A673 (cell line): ENCODE measurements at places on chromosomes 13 and 19.

DNA sequence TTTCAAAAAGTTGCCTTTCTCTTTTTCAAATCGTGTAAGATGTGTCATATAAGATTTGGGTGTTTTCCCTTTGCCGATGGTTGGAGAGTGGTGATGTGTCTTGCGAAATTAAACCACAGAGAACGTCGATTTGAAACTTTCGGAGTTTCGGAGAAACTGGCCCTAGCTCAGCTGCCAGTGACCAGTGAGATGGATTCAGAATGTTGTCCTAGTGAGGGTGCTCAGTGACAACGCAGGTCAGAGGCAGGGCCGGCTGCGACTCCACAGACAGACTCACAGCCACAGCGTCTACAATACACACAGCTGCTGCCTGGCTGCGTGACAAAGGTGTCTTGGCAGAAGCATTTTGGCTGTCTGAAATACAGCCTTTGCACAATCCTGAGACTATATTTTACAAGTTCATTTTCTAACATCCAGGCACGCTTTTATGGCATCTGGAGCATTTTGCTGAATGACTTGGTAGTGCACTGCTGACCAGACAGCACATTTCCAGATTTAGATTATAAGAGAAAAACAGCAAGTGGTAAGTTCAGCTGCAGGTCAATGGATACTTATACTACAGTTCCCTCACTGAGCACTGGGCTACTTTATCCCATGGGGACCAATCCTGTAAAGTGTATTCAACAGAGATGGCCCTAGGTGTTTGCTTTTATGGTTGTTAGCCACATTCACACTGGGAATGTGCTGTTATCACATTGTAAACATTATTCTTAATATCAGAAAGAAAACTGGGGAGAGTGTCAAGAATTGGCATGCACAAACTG lies 207.5 kb downstream of the KCNRG start:
- DNase-seq: no peak

DNA sequence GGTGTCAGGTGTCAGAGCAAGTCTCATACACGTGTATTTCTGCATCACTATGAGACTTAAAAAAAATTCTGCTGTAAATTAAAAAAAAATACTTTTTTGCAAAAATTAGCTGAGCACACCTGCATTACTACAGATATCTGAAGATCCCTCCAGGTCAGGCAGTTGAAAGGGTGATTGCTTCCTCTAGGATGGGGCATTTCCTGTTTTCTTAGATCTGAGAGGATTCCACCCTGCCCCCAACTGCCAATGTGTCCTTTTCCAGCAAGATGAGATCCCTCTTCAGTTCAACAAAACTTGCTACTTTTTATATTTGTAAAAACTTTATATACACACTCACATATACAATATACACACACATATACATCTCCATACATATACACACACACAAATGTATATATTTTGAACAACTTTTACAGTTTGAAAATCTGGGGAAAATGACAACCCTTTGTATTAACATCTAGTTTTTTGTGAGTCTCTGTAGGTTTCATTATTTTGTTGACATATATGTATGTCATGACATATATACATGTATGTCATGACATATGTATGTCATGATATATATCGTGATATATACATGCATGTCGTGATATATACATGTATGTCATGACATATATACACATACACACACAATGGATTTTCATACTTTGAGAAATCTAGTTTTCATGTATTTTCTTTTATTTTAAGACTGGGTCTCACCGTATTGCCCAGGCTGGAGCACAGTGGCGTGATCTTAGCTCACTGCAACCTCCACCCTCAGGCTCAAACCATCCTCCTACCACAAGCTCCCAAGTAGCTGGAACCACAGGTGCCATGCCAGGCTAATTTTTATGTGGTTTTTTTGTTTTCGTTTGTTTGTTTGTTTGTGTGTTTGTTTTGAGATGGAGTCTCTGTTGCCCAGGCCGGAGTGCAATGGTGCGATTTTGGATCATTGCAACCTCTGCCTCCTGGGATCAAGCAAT lies 17.8 kb downstream of the ZNF813 start:
- DNase-seq: no peak

DNA sequence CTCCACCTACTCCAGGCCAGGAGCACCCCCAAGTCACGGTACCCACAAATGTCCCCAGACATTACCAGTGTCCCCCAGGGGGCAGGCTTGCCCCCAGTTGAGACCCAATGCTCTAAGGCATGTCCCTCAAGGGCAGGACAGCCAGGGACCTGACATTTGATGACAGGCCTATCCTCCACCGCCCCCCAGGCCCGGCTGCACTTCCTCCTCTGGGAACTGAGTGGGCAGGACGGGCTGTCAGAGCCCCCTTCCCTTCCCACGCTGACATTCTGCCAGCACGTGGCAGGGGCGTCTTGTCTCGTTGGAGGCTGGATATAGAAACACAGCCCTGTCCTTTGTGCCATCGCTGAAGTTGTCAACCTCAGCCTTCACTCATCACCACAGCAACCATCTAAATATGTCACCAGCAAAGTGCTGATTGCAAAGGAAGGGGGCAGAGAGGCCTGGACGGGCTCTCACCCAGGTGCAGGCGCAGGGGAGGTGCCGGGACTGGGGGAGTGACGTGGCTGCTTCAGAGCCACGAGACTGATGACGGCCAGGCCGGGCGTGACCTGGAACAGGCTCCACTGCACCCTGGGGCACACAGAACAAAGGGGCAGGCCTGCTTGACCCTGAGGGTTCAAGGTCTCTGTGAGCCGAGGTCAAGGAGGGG lies 38.4 kb downstream of the GNG7 start:
- no peak for DNase-seq

DNA sequence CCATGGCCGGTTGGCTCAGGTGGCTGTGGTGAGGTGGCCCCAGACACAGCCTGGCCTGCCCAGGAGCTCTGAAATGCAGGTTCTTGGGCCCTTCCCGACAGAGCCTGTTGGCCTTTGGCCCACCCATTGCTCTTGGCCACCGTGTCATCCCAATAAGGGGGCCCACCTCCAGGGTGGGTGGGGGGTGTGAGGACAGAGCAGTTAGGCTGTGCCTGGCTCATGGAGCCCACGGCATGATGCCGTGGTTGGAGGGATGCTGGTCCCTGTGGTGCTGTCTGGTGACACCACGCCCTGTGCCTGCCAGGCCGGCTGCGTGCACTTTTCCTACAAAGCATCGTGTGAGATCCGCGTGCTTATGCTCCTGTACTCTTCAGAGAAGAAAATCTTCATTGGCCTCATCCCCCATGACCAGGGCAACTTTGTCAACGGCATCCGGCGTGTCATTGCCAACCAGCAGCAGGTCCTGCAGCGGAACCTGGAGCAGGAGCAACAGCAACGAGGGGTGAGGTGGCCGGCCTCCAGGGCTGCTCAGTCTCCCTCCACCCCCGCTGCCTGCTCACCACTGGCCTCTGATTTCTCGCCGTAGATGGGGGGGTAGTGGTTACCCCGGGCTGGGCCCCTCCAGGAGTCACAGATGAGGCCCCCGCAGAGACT lies 7.6 kb downstream of the PNKP start:
- no peak for DNase-seq

GRCh38 chr13:44876782-44877324 lies 112.4 kb downstream of the NUFIP1 start:
- DNase-seq: no peak

GRCh38 chr13:101013245-101013644 lies 338.6 kb upstream of the TMTC4 start:
- no peak for DNase-seq

- no peak for DNase-seq
Measured at GRCh38 chr13:96379967-96380366, 290.1 kb downstream of the HS6ST3 start.

DNA sequence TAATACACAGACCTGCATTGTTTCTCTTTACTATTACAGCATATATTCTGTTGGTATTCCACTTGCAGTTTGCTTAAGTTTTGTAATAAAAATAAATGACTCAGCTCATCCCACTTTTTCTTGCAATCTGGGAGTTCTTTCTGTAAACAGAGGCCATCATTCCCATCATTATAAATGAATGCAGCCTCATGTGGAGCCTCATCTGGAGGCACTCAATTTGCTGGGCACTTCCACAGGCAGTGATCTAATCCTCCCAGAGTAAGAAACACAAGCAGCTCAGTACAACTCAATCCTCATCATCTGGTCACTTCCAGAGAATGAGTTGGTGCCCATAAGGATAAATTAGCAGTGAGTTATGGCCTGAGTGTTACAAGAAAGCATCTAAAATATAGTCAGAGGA lies 2801.9 kb downstream of the PCDH9 start:
- DNase-seq: no peak

DNA sequence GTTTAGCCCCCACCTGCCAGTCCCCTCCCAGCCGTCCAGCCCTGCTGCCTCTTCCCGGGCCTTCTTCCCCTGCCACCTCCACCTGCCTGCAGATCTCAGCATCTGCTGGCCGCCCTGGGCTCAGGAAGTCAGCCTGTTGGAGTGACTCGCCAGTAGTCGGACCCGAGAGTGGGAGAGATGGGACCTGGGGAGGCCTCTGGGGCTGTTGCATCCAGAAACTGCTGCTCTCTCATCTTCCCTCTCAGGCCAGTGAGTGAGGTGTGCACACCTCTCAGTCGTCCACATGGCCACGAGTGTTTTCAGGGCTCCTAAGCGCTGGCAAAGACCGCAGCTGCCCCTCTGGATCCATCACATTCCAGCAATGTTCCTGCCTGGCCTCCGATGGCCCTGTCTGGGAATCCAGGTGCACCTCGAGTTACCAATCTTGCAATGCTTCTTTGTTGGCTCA lies 151.8 kb upstream of the SOX1 start:
- no peak for DNase-seq

GRCh38 chr13:50731400-50731799 lies 112.1 kb downstream of the DLEU7 start:
- no peak for DNase-seq

GRCh38 chr13:101343128-101343787 lies 73.0 kb downstream of the NALCN start:
- peak; percentile 86 for DNase-seq

DNA sequence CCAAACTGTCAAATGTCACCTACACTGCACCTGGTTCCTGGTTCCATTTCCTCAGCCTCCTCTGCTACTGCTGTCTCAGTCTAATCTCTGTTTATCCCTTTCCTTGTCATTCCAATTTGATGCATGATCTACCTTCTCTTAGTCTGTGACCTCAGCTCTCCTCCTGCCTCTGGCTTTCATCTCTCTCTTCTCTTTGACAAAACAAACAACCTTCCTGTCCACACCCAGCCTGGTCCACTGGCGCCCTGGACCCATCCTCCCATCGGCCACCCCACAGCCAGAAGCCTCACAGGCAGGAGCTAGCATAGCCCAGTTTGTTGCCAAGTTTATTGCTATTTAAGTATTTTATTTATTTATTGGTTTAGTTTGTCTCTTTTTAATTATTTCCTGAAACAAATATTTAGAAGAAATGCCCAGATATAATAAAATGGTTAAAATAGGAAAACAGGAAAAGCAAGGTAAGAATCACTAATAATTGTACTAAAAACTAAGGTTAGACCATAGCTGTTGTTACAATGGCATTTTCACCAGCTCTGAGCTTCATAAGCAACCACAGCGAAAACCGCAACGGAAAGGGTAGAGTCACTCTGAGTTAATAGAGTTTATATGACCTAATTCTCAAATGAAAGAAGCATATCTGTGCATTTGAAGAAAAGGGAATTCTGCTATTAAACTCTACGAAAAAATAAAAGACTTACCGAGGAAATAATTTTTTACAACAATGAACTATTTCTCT lies 68.6 kb downstream of the EFNB2 start:
- DNase-seq: no peak

DNA sequence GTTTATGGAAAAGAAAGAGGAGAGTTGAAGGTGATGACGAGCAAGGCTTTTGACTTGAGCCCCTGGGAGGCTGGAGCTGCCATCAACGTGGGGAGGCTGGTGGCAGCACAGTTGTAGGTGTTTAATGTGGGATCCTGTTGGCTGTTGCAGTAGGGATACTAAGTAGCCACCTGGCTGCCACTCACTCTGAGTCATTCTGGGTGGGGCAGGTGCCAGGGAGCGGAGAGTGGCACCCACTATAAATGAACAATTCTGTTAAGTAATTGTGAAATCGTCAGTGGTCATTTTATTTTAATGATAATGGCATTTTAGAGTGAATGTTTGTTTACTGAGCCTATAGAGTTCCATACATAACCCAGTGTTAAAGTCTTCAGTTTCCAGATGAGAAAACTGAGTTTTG lies 9.8 kb downstream of the ZNF317 start:
- no peak for DNase-seq

- no peak for DNase-seq
Measured at GRCh38 chr13:110726726-110727125, 13.2 kb downstream of the ING1 start.

DNA sequence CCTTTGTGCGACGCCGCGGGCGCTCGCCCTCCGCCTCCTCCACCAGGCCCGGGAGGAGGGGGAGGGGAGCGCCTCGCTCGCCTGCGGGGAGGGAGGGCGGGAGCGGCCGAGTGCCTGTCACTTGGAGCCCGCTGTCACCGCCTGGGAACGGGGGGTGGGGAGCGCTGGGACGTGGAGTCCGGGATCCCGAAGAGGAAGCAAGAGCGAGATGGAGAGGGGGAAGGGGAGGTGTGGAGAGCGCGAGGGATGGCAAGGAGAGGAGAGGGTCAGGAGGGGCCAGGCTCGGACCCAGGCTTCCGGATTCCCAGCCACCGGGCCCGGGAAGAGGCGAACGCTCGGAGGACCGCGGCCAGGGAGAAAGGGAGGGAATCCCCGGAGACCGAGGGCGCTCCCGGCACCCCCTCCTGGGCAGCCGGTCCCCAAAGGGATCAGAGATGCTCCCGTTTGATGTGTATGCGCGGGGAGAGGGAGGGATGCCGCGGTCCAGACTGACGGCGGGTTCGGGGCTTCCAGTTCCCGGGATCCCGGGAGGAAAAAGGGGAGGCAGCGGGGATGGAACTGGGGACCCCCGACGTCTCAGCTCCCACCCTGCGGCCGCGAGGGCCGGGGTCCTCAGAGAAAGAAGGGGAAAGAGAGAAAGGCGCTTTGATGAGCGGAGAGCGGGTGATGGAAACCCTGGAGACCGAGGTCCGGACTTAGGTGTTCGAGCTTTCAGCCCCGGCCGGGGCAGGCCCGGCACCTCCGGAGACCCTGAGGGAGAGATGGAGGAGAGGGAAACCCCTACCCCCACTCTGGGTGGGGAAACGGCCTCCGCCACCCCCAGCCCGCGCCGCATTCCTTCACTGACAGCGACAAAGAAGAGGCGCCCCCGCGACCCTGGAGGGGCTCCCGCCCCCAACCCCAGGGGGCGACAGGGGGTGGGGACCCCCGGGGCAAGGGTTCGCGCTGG lies 4.7 kb upstream of the DPF1 start:
- DNase-seq: peak; percentile 55
